ENCODE measurements at places on chromosomes 3 and 15.

DNA sequence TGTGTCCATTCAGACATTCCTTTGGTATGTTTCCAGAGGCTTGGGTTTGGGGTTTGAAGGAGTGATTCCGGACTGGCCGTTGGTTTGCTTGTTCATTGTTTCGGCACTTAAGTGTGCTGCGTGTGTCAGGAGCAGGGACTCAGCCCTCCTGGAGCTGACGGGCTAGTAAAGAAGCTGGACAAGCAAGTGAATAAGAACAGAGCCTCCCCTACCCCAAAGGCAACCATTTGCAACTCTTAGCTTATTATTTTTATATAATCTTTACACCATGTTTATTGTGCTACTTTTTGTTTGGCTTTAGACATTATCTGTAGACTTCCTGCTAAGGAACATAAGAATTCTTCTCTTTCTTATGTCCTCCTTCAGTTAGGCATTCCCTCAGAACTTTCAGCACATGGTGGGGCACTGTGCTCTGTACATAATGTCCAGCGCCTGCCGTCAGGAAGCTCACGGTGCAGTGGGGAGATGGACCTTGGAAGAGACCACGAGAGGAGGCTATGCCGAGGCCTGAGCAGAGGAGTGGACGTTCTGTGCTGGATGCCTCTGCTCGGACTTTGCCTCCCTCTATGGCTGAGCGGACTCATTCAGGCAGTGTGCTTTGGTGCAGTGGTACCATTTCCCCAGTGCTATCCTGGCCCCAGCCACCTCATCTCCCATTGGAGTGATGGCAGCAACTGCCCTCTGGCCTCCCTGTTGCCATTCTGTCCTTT is 65.4 kb downstream of the EEFSEC start:
- DNase-seq = no peak

GRCh38 chr3:176939022-176939817 is 258.1 kb downstream of the TBL1XR1 start:
- no peak for DNase-seq

DNA sequence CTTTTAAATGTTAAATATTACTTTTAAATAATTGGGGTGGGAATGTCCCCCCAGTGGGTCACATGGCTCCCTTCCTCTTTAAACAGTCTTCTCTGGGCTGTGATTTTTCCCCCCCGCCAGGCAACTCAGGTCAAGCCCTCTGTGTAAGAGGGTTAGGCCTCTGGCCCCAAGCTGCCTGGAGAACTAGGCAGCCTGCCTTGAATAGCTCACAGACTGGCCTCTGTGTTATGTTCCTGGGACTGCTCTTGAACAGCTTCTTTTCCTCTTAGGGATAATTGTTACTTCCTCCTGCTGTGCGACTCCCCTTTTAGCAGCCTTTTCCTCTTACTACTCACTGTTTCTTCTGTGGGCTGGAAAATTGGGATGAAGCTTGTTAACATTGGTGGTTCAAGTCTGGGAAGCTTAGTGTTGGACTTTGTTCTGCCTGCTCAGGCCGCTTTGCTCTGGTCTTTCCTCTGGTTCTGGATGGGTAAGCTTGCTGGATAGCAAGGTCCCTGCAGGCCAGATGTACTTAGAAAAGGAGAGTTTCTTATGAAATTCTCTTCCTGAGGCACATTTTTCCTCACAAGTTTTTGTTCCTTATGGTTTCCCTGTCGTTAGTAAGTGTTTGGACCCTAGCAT is 2.2 kb downstream of the TEX264 start:
- no peak for DNase-seq

- no peak for DNase-seq
Observed at GRCh38 chr15:31034152-31034551, 42.7 kb upstream of the MTMR10 start.

- DNase-seq = no peak
Observed at GRCh38 chr3:64291345-64291744, 66.1 kb upstream of the PRICKLE2 start.

DNA sequence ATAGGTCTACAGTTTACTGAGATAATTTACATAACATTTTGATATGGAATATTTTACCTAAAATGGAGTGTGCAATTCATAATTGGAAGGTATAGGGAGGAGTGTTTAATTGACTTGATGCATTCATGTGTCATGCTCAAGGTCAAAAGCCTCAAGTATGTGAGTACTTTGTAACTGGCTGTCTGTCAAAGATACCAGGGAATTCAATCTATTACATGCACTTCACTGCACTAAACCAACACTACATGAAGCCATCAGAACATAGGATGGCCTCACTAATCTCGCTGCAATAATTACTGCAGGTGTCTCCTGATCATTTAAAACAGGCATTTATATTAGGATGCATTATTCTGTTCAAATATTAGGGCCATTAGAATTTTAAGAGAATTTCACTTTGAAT is 367.2 kb downstream of the CNTN4 start:
- DNase-seq = no peak

- no peak for DNase-seq
Observed at GRCh38 chr3:73547427-73548248, 77.1 kb downstream of the PDZRN3 start.

DNA sequence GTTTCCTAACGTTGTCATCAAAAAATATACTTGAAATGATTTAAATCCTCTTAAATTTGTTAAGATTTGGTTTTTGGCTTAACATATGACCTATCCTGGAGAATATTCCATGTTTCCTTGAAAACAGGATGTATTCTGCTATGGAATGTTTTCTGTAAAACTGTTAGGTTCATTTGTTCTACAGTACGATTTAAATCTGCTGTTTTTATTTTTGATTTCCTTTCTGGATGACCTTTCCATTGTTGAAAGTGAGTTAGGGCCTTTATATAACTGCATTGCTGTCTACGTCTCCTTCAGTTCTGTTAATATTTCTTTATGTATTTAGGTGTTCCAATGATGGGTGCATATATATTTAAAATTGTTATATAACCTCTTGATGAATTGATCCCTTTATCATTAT is 465.3 kb upstream of the ALCAM start:
- no peak for DNase-seq
